ENCODE measurements at places on chromosomes 3 and 15.
A peak's percentile ranks its signal among the peaks of the same experiment; 100 is the strongest.

GRCh38 chr15:85168642-85169173, 187.1 kb downstream of the PDE8A start:
- DNase-seq, result no peak

DNA sequence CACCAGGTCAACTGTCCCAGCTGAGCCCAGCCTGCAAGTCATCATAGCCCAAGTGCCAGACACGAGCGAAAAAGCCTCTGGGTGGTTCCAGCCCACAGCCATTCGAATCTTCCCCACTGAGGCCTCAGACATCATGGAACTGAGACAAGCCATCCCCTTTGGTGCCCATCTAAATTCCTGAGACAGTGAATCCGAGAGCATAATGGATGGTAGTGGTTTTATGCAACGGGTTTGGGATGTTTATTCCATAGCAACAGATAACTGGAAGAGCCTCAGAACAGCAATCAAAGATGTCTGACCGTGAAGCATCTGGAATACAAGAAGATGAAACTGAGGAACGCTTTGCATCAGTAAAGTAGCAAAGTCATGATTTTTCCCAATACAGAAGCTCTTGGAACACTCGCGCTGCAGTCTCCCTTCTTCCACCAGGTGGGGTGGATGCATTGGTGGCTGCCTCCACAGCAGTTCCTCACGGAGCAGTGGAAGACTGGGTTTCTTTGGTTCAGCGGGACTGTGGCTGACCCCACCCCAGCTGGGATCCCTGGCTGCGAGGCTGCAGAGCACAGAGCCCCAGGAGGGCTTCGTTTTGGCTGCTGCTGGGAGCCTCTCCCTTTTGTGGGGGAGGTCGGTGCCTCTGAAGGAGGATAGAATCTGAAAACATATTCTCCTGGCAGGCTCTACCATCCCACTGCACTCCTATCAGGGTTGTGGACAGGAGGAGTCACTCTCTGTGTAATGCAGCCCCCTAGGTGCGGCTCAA, 26.4 kb upstream of the PDE8A start:
- no peak for DNase-seq

GRCh38 chr3:78913711-78914110, 854.1 kb downstream of the ROBO1 start:
- DNase-seq, result no peak

- DNase-seq, result no peak
Measured at GRCh38 chr3:187185759-187186158, 11.5 kb upstream of the RTP1 start.

GRCh38 chr15:100537331-100537730, 8.6 kb upstream of the CERS3 start:
- no peak for DNase-seq

DNA sequence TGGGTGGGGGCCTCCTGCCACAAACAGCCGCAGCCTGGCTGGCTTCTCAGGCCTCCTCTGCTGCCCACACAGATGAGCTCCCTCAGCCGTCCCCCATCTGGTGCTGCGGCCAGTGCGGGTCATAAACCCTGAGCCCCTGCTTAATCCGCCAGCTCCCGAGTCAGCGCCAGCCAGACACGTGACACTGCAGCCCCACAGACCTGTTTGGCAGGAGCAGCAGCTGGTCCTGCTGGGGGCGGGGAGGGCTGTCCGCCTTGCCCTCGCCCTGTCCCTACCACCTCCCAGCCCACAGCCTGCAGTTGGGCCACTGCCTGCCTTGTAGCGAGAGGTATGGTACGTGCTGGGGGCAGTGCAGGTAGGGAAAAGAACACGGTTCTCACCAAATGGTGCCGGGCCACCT, 86.2 kb downstream of the IQSEC1 start:
- DNase-seq, result peak; percentile 77

GRCh38 chr3:73745526-73746191, 120.9 kb upstream of the PDZRN3 start:
- no peak for DNase-seq

- DNase-seq, result no peak
Measured at GRCh38 chr15:22902578-22902977, 64.1 kb downstream of the NIPA2 start.

GRCh38 chr3:68173012-68173634, 518.7 kb upstream of the SUCLG2 start:
- DNase-seq, result no peak

DNA sequence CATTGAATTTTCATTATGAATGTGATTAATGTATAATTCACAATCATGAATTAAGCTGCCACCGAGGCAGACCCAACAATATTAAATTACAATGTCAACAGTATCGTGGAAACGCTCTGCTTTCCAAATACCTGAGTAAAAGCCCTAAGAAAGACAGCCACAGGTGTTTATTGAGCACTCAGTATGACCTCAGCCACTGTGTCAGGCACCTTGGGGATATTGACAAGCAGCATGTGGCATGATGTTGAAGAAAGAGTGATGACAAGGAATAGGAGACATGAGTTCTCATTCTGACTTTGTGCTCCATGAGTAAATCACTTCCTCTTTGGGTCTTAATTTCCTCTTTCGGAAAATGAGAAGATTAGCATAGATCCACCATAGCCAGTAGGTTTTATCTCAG, 12.8 kb downstream of the C2CD4A start:
- DNase-seq, result no peak

GRCh38 chr3:38595393-38595792, 54.1 kb downstream of the SCN5A start:
- no peak for DNase-seq

DNA sequence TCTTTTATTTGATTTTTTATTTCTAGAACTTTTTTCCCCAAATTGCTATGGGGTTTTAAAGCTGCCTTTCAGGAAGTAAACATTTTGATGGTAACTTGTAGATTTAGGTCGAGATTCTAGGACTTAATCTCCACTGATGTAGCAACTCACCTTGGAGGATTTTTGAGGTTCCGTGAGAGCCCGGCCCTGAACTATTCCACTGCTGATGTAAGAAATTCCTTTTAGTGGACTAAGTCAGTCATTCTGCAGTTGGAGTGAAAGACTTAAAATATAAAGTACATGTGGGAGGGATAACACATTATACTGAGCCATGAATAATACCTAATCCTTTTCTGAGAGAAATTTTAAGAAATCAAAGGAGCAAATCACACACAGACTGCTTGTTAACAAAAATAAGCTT, 12.6 kb upstream of the LRRC34 start:
- DNase-seq, result no peak

DNA sequence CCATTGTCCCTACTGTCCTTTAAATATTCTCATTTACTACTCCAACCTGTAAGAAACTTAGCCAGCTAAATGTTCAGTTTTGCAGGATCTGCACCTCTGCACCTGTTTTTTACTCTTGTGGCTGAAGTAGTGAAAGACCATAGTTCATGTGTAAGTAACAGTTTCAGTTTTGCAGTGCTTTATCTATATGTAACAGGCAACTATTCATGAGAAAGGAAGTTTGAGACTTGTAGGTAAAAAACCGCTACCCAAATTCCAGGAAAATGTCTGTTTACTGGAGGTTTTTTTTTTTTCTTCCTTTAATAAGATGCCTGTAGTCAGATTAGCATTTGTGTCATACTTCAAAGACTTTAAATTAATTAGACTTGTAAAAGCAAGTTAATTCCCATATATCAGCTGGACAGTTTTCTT, 25.4 kb upstream of the MBNL1 start:
- DNase-seq, result no peak

- DNase-seq, result no peak
Measured at GRCh38 chr15:64070965-64071851, 22.4 kb downstream of the CIAO2A start.

- DNase-seq, result no peak
Measured at GRCh38 chr3:132180337-132180791, 136.8 kb upstream of the ACP3 start.

DNA sequence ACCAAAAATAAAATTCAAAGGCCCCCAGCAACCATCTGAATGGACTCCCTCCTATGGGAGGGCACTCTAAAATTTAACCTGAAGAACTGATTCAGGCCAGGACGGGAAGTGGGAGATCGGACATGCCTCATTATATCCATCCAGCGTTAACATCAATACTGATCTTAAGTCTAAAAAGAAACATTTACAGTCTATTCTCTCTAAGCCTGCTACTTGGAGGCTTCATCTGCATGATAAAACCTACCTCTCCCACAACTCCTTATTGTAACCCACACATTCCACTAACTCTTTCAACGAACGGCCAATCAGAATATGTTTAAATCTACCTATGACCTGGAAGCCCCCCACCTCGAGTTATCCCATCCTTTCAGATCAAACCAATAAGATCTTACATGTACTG, 68.4 kb downstream of the HERC1 start:
- DNase-seq, result no peak

- DNase-seq, result no peak
Measured at GRCh38 chr3:51343918-51344687, 41.0 kb upstream of the MANF start.

DNA sequence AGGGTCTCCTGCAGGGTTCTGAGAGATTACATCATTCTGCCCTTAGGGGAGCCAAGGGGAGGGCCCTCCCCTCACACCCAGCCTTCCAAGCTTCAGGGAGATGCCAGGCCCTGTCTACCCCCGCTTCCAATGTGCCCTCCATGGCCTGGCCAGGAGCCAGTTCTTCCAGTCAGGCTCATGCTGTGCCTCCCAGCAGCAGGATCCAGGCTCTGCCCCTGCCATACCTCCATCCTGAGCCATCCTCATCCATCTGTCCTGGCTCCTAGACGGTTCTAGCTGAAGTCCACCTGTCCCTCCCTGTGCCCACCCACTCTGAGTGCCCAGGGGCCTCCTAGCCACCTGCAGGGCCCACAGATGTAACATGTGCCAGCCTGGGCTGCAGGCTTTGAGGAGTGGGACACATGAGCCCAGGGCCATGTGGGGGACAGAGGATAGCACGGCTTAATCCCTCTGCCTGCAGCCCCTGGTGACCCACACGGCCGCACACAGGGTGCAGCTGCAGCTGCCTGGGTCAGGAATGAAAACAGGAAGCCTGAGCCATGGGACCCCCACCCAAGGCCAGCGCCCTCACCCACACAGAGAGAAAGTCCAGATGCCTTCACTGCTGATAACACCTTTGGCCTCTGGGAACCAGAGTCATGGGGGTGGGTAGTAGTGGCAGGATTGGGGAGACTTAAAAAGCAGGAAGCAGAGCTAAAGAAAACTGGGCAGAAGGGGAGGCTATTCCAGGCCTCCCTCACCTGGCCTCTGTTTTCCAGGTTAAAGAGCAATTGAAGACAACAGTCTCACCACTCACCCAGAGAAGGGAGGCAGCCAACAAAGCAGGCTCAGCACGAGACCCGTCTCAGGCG, 11.8 kb downstream of the PLCD1 start:
- DNase-seq, result peak; percentile 55

GRCh38 chr15:40470423-40471104, at the start of gene CHST14:
Gene CHST14 (plus strand): TSS chr15:40470984. CDS start chr15:40471214, 230 bp downstream.
- DNase-seq, result no peak
